CD8-positive, alpha-beta memory T cell (primary cell): ENCODE measurements at places on chromosomes 3 and 15. TPM values are rescaled to one million over a fixed set of nuclear protein-coding genes. Genes with fewer than 3 reads are reported as not detected.

DNA sequence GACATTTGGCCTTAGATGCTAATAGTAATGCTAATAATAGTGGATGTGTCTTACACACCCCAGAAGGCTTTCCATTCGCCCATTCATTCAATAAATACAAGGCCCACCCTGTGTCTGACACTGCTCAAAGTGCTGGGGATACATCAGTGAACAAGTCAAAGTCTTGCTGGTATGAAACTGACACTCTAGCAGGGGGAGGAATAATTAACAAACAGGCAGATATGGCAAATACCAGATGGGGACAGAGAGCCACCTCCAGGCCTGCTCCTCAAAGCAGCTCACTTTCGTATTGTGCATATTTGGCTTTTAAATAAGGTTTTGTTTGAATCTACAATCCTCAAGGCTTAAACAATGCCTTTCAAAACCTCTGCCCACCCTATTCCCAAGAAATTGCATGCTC lies 28.3 kb upstream of the LYZL4 start:
- no peak overlapping the region for H3K4me3 ChIP-seq
- H3K4me1 ChIP-seq, result no peaks in the 10 kb centered on the region
- H3K36me3 ChIP-seq, result no peaks in the 10 kb centered on the region

DNA sequence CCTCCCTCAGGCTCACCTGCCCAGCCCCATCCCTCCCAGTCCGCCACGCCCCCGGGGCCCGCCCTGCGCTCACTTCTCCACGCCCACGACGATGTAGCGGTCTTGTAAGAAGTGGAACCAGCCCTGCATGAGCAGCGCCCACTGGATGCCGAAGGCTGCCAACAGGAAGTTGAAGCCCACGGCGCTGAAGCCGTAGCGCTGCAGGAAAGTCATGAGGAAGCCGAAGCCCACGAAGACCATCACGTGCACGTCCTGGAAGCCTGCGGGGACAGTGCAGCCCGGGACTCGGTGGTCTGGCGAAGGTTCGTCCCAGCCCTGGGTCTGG lies 9.7 kb downstream of the RHCG start:
- no peaks in the 10 kb centered on the region for H3K27me3 ChIP-seq
- DNase-seq, result peak; percentile 28
- no peak overlapping the region for H3K27ac ChIP-seq
- no peak overlapping the region for H3K4me3 ChIP-seq

DNA sequence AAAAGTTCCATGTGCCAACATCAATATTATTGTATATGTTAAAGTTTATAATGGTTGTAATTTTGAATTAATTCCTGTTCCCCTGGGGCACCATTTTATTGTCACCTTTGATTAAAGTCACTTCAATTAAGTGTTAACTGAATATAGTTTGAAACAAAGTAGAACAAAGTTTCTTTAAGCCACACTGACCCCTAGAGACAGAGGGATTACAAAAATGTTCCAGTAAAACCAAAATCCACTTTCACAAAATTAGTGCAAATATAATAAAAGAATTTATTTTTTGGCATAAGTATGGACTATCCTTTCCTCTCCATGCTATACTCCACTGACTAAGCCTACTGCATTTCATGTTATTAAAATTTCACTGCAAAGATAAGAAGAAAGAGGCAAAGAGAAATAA lies 123.9 kb downstream of the ZMAT3 start:
- H3K27me3 ChIP-seq, result no peaks in the 10 kb centered on the region
- H3K4me1 ChIP-seq, result no peaks in the 10 kb centered on the region
- no peak overlapping the region for H3K27ac ChIP-seq
- DNase-seq, result no peak
- H3K36me3 ChIP-seq, result no peaks in the 10 kb centered on the region

DNA sequence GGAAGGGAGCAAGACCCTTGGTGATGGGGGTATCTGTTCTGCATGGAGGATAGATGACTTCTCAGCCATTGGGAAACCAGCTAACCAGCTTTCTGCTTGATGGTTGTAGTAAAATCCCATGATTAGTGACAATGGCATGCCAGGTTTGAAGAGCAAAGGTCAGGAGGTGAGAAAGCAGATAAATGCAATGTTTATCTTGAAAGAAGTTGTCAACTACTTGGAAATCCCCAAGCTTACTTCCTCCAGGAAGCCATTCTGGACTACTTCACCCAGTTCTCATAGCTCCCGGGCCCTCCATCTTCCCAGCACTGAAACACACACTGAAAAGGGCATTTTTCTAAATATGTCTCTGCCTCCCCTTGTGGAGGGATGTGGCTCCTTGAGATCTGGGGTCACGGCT lies 51.3 kb downstream of the SMAD3 start:
- peaks cover 78% of the 10 kb centered on the region for H3K4me1 ChIP-seq
- no peak overlapping the region for H3K27ac ChIP-seq
- no peaks in the 10 kb centered on the region for H3K36me3 ChIP-seq

- no peak overlapping the region for H3K4me3 ChIP-seq
- H3K27ac ChIP-seq, result no peak overlapping the region
- no peaks in the 10 kb centered on the region for H3K27me3 ChIP-seq
- DNase-seq, result no peak
- H3K36me3 ChIP-seq, result no peaks in the 10 kb centered on the region
Observed at GRCh38 chr3:194879126-194879877, 193.6 kb downstream of the FAM43A start.

Gene CHST13
- polyA plus RNA-seq, result not detected

- DNase-seq, result no peak
- peak overlapping the region; percentile 18 for H3K27ac ChIP-seq
- peaks cover 13% of the 10 kb centered on the region for H3K4me1 ChIP-seq
- H3K27me3 ChIP-seq, result no peaks in the 10 kb centered on the region
- H3K36me3 ChIP-seq, result no peaks in the 10 kb centered on the region
Observed at GRCh38 chr3:184015381-184016019, 2.2 kb downstream of the ABCC5 start.

Gene STRIT1
- not detected for polyA plus RNA-seq
